CD4-positive, alpha-beta memory T cell (primary cell): ENCODE measurements at places on chromosomes 6 and 20. TPM values are rescaled to one million over a fixed set of nuclear protein-coding genes. Genes with fewer than 3 reads are reported as not detected.

GRCh38 chr6:72260489-72260888 lies 361.4 kb upstream of the KCNQ5 start:
- no peak overlapping the region for H3K27ac ChIP-seq
- no peaks in the 10 kb centered on the region for H3K36me3 ChIP-seq
- no peaks in the 10 kb centered on the region for H3K27me3 ChIP-seq
- DNase-seq = no peak
- no peak overlapping the region for H3K4me3 ChIP-seq
- no peaks in the 10 kb centered on the region for H3K4me1 ChIP-seq

The C2 gene
- total RNA-seq = 3.2 TPM

The EYA4 gene
- not detected for total RNA-seq

DNA sequence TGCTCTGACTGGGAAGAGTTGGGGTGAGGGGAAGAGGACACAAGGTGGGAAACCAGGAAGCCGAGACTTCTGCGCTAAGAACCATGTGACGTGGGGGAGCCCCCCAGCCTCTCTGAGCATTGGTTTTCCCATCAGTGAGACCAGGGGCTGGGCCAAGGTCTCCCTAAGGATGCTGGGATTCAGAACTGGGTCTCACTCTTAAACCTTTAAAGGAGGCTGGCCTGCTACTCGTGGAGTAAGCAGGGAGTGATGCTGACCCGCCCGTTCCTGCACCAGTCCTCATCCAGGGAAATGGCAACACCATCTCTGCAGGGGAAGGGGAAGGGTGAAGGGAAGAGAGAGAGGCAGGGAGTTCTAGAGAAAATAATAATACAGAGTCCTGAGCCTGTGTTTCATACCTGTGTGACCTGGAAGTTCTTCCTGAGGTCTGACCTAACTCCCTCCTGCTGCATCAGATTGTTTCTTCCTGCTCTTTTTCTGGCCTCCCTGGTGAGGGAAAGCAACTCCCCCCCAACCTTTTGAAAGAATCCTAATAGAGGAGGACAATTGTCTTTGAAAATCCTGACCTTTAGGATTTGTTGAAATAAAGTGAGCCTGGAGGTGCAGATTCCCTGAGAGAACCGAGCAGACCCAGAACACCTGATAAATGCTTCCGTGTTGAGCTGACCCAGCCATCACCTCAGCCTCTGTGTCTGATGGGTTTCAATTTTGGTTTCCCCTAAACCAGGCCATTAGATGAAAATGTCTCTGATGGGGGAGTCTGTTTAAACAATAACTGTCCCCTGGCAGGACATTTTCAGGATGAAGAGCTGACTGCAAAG lies 3.0 kb upstream of the GRM4 start:
- no peak for DNase-seq
- H3K27ac ChIP-seq = no peak overlapping the region
- no peak overlapping the region for H3K4me3 ChIP-seq
- H3K4me1 ChIP-seq = peaks cover 10% of the 10 kb centered on the region

DNA sequence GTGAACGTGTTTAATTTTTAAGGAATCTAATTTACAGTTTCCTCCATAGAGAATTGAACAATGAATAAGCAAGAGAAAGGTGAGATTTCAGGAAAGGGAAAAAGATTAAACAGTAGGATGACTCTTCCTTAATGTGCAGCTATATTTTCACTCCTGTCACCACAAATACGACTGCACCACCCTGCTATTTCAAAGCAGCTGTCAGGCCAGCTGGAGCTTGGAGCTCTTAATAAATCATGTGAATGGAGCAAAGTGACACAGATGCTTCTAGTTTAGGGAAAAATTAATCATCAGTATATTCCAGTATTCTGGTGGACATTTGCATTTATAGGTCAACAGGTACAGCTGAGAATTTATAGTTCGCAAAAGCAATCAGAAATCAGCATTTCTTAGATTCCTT lies 56.5 kb upstream of the PKIB start:
- H3K4me3 ChIP-seq = no peak overlapping the region
- H3K4me1 ChIP-seq = no peaks in the 10 kb centered on the region
- no peak overlapping the region for H3K27ac ChIP-seq
- no peaks in the 10 kb centered on the region for H3K36me3 ChIP-seq
- DNase-seq = no peak
- no peaks in the 10 kb centered on the region for H3K27me3 ChIP-seq

- H3K36me3 ChIP-seq = no peaks in the 10 kb centered on the region
- H3K4me3 ChIP-seq = no peak overlapping the region
- H3K27me3 ChIP-seq = no peaks in the 10 kb centered on the region
- no peak overlapping the region for H3K27ac ChIP-seq
- DNase-seq = no peak
Measured at GRCh38 chr6:88705601-88706000, 257.8 kb downstream of the RNGTT start.

The BANF2 gene
- not detected for total RNA-seq

The LRRC73 gene
- 0.67 TPM for total RNA-seq
